Activated T-helper 17 cell treated with anti-CD3 and anti-CD28 coated beads, Interleukin-2, amount 50 U/mL, for 72 hours (primary cell): ENCODE measurements at places on chromosomes 7 and 10.

DNA sequence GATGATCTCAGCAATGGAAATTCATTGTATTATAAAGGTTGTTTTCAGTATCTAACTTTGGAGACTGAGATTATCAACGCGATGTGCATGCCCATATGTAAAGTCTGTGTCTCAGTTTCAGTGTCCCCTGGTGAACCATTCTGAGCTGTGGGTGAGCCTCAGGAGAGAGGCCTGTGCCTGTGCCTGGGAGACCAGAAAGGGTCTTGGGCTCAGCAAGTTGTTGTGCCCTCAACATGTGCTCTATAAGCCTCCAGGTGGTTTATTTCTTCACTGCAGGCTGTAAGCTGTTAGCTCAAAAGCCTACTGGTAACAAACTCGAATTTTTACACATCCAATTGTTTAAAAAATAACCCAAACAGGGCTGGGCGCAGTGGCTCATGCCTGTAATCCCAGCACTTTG, 151.9 kb downstream of the PKD1L1 start:
- no peak for ATAC-seq

DNA sequence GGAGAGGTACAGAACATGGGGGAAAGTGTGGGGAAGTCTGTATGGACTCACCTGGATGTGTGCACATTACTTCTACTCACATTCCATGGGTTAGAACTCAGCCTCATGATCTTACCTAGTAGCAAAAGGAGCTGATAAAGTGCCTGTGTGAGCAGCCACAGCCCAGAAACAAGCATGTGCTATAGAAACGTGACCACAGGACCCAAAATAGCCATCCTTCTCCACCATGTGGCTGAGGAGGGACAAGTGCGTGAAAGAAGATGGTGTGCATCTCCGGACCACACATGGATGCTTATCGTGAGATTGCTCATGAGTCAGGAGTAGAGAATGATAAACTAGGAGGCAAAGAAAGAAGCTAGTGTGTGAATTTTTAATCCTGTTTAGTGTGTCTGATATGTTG, 336.4 kb upstream of the PLXDC2 start:
- no peak for ATAC-seq

GRCh38 chr10:123240776-123241175, 86.6 kb downstream of the BUB3 start:
- no peak for ATAC-seq

DNA sequence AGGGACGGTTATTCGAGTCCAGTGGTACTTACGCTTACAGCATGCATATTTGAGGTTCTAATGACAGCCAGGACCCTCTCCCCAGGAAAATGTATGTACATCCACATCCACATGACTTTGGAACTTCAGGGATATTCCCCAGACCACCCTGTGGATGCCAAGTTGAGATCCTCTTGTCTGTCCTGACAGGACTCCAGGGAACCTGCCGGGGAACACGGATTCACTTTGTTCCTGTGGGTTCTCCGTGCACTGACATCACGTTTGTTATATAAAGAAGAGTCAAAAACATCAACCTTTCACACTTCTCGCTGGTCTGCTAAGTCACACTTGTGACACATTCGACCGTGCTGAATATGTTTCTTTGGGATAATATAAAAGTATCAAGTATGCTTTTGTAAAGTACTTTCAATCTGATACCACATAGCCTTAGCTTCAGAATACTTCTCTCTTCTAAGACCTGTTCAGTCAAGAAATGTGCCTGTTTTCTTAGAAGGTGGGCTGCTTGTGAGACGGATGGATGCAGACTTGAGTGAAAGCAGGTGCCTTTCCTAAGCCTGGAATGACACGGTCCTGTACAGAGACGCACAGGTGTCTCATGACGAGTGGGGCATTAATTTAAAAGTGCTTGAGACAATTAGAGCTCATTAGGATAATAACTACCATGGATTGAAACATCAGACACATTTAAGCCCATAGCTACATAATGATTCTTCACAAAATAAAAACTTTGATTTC, 38.7 kb downstream of the CALML5 start:
- ATAC-seq, result no peak

DNA sequence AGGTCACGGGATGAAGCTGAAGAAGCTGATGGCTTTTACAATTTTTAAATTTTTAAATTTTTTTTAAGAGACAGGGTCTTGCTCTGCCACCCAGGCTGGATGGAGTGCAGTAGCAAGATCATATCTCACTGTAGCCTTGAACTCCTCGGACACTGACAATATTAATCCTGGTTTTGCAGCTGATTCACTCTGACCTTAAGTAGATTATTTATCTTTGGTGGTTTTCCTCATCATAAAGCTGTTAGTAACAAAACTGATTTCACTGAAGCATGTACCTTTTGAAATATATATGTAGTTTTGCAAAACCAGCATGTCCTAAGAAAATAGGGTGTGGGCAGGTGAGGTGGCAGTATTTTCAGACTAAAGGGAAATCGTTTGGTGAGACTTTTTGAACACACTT, 56.0 kb downstream of the DYNC2I1 start:
- no peak for ATAC-seq

DNA sequence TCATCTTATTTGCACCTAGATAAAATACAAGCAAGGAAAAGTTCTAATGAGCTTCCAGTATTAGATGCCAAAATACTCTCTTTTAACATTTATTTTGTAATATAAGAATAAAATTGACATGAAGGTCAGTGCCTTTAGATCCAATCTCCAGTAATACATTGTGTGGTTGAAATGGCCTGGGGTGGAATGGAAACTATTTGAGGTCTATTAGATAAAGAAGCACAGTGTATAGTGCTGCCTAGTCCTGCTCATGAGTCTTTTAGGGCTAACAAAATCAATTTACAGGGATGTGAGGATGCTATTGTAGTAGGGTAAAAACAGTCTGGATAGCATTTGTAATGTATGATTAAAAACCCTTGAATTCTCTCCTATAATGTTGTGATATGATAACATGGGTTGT, 84.5 kb upstream of the ETV1 start:
- no peak for ATAC-seq

- no peak for ATAC-seq
Measured at GRCh38 chr7:122901250-122901649, 15.0 kb upstream of the CADPS2 start.

GRCh38 chr7:43647673-43648472, 65.0 kb downstream of the STK17A start:
- peak; percentile 77 for ATAC-seq

DNA sequence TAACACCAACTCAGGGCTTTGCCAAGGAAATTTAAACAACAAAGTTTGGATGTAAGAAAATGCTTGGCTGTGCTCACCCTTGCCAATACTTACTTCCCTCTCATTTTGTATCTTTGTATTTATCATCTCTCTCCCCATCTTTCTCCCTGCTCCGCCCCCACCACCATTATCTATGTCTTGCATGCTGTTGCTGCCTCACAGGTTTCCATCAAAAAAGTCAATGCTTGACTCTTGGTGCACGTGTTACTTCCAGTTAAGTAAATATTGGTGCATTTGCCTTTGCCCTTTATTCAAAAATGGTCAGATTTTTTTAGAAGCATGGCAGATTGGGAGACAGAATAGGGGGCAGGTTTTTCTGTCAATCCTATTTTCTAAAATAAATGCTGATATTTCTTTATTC, 626.0 kb downstream of the ACTR3B start:
- ATAC-seq, result no peak

DNA sequence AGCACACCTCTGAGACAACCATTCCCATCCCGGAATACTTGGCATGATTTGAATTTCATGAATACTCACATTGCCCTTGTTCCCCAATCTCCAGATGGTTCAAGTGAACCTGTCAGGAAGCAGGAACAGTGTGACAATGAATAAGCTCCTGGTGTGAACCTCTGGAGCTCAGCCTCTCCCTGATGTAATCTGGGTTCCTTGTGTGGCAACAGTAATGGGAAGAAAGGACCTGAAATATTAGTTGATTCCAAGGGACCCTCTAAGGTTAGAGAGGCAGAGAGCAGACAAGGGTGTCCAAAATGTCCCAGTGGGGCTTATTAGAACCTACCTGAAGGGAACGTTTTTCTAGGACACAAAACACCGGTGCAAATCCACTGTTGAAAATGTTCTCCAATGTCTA, 8.5 kb downstream of the OR2A7 start:
- ATAC-seq, result no peak

DNA sequence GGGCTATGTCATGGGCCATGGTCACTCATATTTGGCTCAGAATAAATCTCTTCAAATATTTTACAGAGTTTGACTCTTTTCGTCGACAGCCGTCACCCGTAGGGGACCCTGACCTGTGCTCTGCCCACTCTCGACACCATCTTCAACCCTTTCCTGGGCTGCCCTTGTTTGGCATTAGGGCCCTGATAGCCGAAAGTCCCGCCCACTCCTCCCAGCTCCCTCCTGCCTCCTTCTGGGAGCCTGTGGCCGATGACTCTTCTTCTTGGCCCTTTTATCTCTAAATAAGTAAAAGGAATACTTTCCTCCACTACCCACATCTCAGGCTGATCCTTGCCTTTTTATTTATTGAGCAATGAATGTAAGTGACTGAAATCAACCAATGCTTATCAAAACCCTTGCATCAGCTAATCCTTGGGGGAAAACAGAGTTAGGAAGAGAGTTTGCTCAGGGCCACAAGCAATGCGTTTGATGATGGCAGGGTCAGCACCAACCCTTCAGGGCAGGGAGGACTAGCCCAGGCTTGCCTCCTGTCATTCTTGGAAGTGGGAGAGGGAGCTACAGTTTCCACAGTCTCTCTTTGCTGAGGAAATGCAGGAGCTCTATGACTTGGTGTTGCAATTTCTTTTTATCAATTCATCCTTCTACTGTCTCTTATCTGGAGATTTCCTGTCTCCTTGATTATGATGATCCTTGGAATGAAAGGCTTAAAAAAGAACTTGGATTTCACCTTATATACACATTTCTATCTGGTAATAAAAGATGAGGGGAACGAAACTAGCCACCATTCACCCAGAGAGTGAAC, 218.2 kb upstream of the PODXL start:
- no peak for ATAC-seq

DNA sequence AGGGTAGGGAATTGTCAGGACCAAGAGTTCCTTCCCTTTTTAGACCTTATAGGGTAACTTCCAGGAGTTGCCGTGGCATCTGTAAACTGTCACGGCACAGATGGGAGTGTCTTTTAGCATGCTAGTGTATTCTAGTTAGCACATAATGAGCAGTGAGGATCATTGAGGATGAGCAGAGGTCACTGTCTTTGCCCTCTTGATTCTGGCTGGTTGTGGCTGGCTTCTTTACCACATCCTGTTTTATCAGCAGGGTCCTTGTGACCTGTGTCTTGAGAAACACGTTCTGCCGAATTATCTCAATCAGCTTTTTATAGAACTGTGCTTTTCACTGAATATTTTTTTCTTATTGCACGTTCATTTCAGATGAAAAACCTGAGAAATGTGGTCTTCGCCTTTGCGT, 41.5 kb downstream of the MINPP1 start:
- ATAC-seq, result peak; percentile 47

GRCh38 chr7:134422008-134422407, 36.9 kb downstream of the AKR1B1 start:
- ATAC-seq, result no peak

DNA sequence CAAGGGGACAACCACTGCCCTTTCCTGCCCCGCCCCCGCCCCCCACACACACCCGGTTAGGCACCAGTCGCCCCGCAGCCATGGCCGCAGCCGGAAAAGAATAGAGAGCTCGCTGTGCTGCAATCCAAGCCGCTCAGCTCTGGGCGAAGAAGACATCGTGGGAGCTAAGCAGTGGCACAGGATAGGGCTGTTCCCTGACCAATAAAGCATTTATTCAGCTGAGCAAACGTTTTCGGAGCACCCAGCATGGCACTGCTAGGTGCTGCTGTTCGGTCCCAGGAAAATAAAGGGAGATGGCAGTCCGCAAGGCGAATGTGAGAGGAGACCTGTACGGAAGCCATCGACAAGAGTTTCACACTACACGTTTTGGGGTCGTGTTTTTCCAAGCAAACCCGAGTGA, 18.3 kb downstream of the SKIDA1 start:
- ATAC-seq, result no peak

GRCh38 chr7:49255054-49255453, 330.7 kb downstream of the CDC14C start:
- ATAC-seq, result no peak

- no peak for ATAC-seq
Measured at GRCh38 chr10:101824736-101825135, 6.5 kb upstream of the OGA start.

- no peak for ATAC-seq
Measured at GRCh38 chr7:56026538-56026937, 24.7 kb downstream of the PSPH start.

DNA sequence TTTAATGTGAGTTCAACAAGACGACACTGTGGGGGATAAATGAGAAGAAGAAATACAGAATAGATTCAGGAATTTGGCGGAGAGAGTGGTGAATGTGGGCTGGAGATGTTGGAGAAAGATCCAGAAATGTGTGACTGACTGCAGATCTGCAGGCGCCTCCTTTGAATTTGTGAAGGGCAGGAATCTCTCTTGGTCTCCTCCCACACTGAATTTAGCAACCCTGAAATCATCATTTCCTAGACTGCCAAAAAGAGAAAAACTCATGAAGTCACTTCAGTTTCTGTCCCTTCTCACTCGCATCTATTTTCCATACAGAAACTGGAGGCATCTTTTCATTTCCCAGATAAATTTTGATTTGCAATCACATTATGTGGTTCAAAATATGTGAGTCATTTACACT, 128.7 kb downstream of the GNAI1 start:
- no peak for ATAC-seq

- ATAC-seq, result no peak
Measured at GRCh38 chr10:77907900-77908717, 18.4 kb downstream of the DLG5 start.

DNA sequence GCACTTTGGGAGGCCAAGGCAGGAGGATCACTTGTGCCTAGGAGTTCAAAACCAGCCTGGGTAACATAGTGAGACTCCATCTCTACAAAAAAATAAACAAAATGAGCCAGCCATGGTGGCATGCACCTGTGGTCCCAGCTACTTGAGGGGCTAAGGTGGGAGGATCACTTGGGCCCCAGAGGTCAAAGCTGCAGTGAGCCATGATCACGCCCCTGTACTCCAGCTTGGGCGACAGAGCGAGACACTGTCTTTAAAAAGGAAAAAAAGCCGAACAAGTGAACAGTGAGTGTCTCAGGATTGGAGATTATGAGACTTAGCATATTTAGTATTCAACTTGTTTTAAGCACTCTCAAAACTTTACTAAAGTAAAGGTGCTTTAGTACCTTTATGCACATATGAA, 28.1 kb downstream of the BLNK start:
- no peak for ATAC-seq

GRCh38 chr10:25105262-25105661, 69.5 kb upstream of the GPR158 start:
- ATAC-seq, result no peak

- ATAC-seq, result no peak
Measured at GRCh38 chr10:13993169-13993568, 337.6 kb downstream of the FRMD4A start.

- no peak for ATAC-seq
Measured at GRCh38 chr10:13971601-13972475, 358.9 kb downstream of the FRMD4A start.

- no peak for ATAC-seq
Measured at GRCh38 chr7:150393325-150393724, 14.2 kb downstream of the ZNF775 start.

GRCh38 chr7:131021460-131021859, 287.5 kb upstream of the KLF14 start:
- peak; percentile 68 for ATAC-seq

GRCh38 chr7:2109936-2110609, 122.7 kb downstream of the MAD1L1 start:
- ATAC-seq, result peak; percentile 98
